ENCODE measurements at places on chromosomes 11 and 22. TPM values are rescaled to one million over a fixed set of nuclear protein-coding genes. Genes with fewer than 3 reads are reported as not detected.

The TENM4 gene
- total RNA-seq: 0.13 TPM

The TRAPPC4 gene
- 33.6 TPM for total RNA-seq

The P4HA3 gene
- total RNA-seq: 5.6 TPM

The ZNRD2 gene
- total RNA-seq: 42.1 TPM

The SLC5A12 gene
- total RNA-seq: under 0.01 TPM
